ENCODE measurements at places on chromosomes 4 and X.
A peak's percentile ranks its signal among the peaks of the same experiment; 100 is the strongest.

DNA sequence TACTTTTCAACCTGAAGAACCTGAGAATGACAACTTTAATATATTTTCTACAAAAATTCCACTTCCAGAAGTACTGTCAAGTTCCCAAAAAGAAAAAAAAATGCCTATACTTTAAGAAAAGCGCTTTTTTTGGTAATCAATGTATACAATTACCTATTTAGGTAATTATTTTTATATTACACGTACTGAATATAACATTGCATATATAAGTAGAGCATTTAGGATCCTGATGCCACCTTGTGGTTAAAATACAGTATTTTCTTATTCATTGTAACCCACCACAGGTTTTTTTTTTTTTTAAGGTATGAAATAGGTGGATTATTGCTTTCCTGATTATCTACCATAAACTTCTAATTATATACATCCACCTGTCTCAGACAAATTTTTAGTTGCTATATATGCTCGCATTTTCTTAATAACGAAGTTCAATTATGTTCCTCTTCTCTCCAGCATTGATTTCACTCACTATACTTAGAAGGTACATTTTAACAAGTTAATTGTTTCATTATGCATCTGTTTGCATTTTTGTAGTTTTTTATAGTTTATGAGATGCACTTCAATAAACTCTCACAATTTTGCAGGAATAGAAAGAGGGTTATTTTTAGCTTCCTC lies 5.2 kb downstream of the MAP9 start:
- peak; percentile 53 for DNase-seq

DNA sequence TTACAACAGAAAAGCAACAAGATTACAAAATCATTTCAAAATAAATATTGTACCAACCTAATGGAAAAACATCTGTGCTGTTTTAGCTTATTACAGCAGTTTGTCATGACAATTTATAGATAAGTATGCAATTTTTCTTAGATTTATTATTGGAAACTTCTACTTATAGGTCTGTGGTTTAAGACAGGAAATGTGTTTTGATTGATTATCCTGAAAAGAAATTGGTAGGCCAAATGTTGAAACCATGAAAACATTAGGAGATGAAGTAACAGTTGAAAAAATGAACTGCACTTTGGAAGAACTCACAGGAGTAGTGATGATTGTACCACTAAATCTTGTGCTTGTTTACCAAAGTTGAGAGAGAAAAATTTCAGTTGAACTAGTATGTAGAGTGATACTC lies 162.2 kb upstream of the GIMD1 start:
- DNase-seq = peak; percentile 46

DNA sequence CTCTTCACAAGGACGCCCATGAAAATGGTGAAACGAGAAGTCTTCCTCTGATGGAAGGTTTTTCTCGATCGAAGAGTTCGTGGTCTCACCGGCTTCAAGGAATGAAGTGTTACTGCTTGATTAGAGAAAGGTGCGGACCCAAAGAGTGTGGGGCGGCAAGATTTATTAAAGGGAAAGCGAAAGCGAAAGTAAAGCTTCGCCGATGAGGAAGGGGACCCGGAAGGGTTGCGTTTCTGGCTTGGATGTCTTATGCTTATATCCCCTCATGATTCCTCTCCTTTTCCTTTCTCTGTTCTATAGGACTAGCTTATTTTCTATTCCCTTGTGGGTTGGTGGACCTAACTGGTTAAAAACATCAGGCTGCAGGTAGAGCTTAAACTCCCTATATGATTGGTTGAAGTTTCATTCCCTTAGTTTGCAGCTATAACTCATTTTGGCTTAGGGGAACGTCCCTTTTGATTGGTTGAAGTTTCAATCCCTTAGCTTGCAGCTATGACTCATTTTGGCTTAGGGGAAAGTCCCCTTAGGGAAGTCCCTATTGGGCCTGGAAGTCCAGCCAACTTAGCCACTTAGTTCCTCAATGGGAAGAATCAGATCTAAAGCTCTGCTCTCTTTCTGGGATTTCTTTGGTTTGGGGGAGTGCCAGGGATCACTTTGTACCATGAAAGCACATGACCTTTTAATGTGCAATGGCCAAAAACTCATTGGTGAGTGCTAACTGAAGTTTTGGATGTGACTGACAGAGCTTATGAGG lies 1025.0 kb upstream of the PCDH10 start:
- DNase-seq = peak; percentile 50

DNA sequence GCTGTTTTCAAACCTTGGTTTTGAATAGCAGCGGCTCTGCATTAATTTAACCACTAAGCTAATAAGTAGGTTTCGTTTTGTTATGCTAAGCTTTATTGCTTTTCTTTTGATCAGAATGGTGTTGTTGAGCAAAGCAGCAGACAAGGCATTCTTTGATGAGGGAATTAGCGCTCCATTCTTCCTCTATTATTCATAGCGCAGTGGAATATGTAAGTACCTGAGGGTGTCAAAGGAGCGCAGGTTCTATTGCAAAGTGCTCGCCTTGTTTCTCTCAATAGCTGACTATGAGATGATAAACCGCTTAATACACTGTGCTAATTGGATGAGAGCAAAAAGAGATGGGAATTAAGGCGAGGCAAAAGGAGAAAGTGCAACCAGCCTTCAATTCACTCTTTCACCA lies 16.3 kb downstream of the ARX start:
- no peak for DNase-seq

- no peak for DNase-seq
These were observed 300.2 kb downstream of the USP46 start for GRCh38 chr4:52358883-52359321.

DNA sequence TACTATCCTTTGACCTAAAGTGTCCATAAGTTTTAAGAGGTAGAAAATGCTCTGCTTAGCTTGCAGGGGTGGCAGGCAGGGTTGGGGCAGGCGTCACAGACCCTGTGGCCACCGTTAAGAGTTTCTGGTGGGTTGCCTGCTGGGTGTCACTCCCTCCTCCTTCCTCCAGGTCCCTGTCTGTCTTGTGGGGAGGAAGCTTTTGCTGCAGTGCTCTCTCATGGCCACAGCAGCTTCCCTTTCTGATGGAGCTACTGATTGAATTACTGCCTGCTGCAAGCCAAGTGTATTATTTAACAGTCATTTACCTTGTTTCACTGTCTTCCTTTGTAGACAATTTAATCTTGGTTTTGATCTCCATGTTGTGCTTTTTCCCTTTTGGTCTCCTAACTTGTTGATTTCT lies 384.6 kb downstream of the IDS start:
- DNase-seq = no peak

DNA sequence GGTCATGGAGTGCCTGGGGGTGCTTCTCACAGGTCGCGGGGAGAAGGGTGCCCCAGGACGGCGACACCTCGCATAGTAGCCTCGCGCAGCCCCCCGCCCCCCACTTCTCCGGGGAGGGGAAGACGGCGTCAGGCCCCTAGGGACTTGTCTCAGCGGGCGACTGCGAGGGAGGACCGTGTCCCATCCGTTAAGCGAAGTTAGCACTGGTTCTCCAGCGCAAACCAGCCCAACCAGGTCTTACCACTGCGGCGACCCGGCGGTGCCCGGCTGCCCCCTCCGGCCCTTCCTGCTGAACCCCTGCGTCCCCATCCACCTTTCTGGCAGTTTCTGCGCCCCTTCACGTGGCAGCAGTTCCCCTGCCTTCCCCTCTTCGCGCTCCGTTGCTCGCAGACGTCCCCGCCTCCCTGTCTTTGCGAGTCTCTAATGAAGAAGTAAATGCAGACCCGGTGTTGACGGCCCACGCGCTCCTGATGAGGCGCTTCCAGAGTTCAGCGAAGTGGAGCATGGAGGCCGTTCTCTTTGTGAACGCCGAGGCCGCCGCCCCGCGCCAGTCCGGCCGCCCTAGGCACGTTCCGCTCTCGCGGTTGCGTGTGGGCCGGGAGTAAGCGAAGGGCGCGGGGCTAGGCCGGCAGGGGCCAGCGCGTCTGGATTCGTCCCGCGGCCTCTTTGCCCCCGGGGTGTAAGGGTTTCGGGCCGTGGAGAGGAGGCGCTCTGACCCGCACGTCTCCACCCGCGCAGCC lies 3.0 kb downstream of the SLIT2 start:
- no peak for DNase-seq

DNA sequence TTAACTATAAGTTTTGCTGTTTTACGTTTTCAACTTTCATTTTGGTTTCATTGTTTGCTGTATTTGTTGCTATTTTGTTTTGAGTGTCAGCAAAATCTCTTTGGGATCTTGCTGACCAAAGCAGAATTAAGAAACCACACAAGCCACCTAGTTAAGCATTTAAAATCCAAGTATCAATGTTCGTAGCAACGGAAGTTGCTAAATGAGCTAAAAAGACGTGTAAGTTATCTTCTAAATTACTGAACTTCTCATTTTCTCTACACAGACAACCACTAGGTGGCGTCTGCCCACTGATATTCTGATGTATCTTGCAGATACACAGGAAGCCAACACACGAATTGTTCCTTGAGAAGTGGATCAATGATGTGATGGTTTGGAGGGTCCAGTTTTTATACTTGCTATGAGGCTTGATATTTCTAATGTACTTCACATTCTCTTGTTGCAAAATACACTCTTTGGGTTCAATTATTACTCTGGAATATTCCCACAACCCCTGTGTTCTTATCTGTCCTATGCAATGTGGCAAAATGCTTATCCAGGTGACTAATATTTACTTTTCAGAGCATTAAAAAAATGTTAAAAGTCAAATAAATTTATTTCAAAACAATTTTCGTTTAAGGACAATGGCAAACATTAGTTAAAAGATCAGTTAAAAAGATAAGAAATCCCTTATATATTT lies 250.5 kb downstream of the TECRL start:
- peak; percentile 64 for DNase-seq

- peak; percentile 60 for DNase-seq
These were observed 166.4 kb downstream of the DCLK2 start for GRCh38 chr4:150244600-150244999.

GRCh38 chr4:141473952-141474351 lies 162.4 kb upstream of the IL15 start:
- peak; percentile 80 for DNase-seq

DNA sequence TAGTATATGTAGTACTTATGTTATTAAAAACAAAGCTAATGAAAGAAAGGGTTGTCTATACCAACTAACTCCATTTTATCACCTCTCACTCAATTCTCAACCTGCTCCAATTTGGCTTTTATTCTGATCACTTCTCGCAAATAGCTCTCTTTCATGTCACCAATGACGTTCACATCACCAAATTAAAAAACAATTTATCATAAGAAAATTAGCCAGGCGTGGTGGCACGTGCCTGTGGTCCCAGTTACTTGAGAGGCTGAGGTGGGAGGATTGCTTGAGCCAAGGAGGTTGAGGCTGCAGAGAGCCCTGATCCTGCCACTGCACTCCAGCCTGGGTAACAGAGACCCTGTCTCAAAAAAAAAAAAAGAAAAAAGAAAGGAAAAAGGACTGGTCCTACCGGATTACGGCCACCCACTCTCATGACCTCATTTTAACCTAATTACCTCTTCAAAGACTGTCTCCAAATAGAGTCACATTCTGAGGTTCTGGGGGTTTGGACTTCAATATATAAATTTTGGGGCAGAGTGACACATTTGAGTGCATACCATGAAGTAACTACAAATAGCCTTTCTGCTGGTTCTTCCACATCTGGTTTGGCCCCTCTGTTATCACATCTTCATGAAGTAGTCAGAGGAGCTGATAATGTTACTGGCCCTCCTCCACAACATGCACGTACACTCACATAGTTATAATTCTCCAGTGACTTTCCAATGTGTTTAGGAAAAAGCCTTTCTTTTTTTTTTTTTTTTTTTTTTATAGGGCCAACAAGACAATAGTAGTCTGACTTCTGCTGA lies 15.8 kb upstream of the RBMX start:
- no peak for DNase-seq

GRCh38 chrX:29948653-29949052 lies 266.7 kb upstream of the MAGEB2 start:
- peak; percentile 13 for DNase-seq

GRCh38 chr4:133148690-133149363 lies at the start of gene PCDH10:
PCDH10 (plus strand) TSS chr4:133149294; CDS start chr4:133150141, 847 bp downstream.
- peak; percentile 78 for DNase-seq

GRCh38 chr4:71132486-71132885 lies 139.0 kb downstream of the DCK start:
- peak; percentile 46 for DNase-seq

GRCh38 chr4:86847571-86847970 lies 1.6 kb downstream of the SLC10A6 start:
- no peak for DNase-seq

- DNase-seq = no peak
These were observed 33.4 kb upstream of the NKX3-2 start for GRCh38 chr4:13577660-13578059.

GRCh38 chrX:49089553-49089952 lies 9.9 kb upstream of the WDR45 start:
- DNase-seq = no peak

DNA sequence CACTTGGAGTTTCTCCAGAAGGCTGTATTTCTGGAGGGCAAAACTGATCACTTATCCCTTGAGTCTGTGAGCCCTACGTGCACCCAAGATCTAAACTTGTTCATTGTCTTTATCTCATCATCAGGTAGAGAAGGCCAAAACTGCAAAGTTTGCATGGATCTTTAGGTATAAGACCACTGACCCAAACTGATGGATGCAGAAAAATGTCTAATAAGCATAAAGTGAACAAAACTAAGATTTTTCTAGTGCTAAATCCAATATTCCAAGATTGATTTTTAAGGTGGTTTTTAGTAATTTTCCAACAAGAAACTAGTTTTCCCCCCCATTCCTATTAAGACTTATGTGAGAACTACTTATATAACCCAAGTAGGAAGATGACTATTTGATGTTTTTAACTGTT lies 2.0 kb downstream of the TMSB15A start:
- no peak for DNase-seq

GRCh38 chrX:55640854-55641253 lies 17.7 kb downstream of the FOXR2 start:
- no peak for DNase-seq

DNA sequence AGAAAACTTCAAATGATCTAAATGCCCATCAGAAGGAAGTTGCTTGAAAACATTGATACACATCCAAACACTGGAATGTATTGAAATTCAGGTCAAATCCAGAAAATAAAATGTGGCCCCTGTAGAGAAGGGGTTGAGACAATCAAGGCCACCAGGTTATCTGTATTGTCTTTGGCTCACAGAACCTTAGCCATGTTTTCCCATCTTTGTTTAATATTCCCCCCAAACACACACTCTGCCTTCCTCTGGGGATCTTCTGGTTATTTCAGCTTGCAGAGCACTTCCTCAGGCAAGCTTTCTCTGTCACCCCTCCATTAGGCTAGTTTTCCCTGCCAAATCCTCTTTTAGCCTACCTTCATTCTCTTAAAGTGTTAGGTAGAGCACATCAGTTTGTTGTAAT lies 30.5 kb downstream of the PAGE2 start:
- no peak for DNase-seq

DNA sequence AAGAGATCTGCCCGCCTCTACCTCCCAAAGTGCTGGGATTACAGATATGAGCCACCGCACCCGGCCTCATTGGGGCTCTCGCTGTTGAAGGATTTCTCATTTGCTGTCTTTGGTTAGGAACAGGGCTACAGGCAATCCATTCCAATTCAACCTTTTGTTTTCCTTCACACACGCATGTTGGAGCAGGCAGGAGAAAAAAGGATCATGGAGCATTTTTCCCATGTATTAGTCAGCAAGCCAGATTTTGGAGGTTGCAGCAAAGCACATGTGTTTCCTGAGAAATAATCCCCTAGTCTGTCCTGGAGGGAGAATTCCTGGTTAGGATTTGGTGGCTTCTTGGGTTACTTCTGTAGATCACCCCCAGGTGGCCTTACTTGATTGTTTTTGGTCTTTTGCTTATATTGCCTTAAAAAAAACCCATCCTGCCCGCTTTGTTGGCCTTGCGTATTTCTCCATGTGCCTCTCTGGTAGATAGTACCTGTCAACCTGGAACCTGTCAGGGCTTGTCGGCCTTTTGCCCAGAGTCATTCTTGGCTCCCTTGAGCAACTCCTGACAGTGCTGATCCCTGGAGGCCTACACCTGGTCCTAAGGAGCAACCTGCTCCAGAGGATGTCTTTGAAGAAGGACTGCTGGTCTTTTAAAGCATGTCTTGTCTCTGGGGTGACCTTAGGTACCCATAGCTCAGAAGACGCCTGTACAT lies 82.4 kb upstream of the CLCN4 start:
- no peak for DNase-seq
